Renal cortical epithelial cell (primary cell): ENCODE measurements at places on chromosomes 13 and 19.

GRCh38 chr19:15595069-15595468 is 19.9 kb upstream of the CYP4F8 start:
- DNase-seq, result no peak

- DNase-seq, result no peak
Measured at GRCh38 chr19:33298146-33298911, 4.0 kb downstream of the CEBPA start.

DNA sequence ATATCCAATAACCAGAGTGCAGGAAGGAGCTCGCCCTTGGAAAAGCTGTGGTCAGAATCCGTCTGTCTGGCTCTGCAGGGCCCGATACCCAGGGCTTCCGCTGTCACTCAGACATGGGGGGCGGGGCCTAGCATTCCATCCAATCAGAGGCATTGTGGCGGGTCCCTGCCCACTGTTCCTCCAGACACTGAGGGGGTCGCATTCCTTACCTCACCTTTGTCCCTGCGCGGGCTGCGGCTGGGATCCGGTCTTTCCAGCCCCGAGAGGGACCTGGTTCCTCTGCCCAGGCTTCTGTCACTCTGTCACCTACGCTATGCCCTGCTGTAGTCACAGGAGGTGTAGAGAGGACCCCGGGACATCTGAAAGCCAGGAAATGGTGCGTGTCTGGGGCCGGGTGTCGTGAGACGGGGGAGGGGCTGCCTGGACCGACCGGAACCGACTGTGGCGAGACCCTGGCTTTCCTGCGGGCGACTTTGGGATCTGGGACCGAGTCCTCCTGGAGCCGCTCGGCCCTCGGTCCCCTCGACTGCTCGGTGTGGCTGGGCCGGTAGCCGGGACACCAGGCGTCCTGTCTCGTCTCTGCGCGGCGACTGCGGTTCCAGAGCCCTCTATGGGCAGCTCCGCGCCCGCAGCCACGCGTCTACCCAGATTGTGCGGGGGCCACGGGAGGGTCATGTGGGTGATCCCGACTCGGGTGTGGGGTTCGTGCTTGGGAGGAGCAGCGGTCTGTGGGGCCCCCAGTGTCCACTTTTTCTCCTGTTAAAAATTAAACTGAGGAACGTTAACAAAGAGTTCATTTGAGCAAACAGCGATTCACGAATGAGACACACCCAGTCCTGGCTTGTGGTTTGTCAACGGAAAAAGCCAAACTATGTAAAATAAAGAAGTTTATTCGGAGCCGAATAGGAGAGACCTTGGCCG is at the start of gene ZNF69:
ZNF69 (plus strand) TSS at position 172 of the 921 bp plus-strand sequence; CDS start at position 314, 142 bp downstream.
- DNase-seq, result peak; percentile 68

DNA sequence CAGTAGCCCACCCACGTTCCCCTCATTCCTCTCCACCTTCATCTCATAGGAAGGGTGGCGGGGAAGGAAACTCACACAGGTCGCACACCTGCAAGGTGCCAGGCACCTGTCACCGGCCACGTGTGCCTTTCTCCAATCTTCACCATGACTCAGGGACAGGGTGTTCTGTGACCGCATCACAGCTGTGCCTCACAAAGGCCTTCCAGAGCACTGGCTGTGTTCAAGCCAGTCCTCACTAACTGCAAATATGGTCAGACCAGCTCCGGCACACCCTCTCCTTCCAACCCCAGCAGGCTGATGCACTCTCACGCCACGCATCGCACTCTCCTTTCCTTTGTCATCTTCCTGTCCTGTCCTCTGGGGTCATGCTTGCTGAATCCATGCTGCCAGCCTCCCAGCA is 415.9 kb downstream of the IRS2 start:
- no peak for DNase-seq

- DNase-seq, result no peak
Measured at GRCh38 chr19:15696654-15697194, 23.8 kb downstream of the CYP4F12 start.

DNA sequence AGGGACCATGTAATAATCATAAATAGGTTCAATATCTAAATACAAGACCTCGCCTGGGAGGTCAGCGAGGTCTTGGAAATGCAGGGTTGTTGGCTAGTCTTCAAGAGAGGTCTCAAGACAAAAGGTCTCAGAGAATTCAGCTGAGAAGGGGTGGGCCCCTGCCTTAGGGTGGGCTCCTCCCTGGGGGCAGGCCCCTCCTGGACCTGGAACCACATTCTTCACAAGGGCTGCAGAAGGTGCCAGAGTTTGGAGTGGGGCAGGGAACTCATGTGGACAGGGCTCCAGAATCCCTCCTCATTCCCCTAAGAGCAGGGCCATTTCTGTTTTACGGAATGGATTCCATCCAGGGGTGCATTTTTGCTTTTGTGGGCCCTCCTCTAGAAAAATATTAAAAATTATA is 10.2 kb downstream of the CEACAM18 start:
- DNase-seq, result no peak

DNA sequence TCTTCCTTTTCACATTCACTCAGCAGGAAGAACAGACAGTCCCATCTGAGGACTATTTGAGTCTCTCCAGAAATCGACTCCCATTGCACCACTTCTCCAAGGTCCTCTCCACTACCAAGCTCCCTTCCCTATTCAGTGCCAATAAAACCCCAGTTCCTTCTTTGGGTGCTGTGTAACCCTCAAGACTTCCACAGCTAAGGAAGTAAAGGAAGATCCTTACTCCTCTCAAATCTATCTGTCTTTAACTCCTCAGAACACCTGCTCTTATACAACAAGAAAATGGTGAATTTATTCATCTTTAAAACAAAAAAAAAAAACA is 29.2 kb upstream of the TM9SF2 start:
- DNase-seq, result no peak

DNA sequence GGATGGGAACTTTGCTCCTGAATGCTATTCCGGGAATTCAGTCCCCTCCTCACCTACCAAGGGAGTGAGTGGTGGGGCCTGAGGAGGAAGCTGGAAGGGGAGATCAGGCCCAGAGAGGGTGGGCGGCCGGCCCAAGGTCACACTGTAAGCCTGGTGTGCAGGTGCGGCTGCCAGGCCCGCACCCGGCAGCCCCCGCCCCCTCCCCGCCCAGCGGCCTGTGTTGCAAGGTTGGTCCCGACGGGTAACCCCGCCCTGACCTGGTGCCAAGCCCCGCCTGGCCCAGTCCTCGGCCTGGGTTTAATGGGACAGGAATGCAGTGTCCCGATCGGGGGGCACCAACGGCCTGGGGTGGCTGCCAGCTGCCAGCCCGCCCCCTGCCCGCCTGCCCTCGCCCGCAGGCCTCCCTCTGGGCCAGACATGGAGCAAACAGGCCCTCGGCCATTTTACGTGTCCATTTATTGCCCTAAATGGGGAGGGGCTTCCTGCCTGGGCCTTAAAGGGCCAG is 5.5 kb downstream of the ZBTB7A start:
- peak; percentile 42 for DNase-seq

- DNase-seq, result no peak
Measured at GRCh38 chr19:55488986-55489710, 912 bp downstream of the SSC5D start.

DNA sequence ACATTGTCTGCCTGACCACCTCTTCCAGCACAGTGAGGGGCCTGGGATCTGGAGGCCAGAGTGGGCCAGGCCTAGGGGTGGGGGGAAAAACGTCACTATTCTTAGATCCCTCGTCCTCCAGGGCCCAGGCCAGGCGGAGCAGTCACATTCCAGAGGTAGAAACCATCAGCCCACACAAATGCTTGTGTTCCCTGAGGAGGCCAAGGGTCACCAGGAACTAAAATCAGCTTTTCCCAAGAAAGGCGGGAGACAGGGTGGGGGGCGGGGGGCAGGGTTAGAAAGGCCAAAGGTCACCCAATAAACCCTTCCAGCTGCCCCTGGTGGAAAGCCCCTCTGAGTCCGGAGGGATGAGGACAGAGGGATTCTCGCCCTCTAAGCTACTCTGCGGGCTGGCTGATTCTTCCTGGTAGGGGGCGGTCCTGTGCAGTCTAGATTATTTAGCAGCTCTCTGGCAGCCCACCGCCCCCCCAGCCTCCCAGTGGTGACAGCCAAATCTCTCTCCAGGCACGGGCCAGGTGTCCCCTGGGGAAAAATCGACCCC is 23.5 kb upstream of the CCL25 start:
- peak; percentile 30 for DNase-seq

- DNase-seq, result no peak
Measured at GRCh38 chr19:8396563-8397203, 6.5 kb downstream of the RAB11B start.

DNA sequence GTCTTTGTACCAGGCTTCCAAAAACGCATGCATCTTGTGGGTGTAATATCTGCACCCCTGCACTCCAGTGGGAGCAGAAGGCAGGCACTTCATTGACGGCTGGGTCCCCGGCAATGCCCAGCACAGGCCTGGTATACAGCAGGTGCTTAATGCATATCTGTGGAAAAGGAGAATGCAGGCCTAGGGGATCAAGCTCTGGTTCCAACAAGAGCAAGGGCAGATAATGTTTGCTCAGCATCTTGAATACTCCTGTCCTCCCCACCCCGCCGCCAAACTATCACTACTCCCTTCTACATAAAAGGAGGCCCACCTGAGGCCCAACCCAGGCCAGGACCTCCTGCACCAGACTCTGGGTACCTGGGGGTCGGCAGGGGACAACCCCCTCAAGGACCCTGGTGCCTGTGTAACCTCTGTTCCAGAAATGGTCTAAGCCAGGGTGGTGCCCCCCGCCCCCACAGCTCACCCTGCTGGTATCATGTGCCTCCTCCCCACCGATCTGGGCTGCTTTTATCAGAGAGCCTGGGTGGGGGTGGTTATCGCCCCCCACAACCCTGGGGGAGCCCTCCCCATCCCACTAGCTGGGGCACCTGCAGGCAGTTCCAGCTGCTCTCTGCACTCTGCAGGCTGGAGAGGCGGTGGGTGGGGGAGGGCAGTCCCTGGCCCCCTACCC is 4.8 kb downstream of the KLF16 start:
- no peak for DNase-seq

GRCh38 chr19:4391701-4392483 is 8.5 kb downstream of the SH3GL1 start:
- DNase-seq, result peak; percentile 68

- DNase-seq, result peak; percentile 76
Measured at GRCh38 chr19:46713781-46714443, 3.0 kb downstream of the PRKD2 start.

- no peak for DNase-seq
Measured at GRCh38 chr19:15843203-15843893, 27.9 kb upstream of the OR10H1 start.

- DNase-seq, result no peak
Measured at GRCh38 chr13:53124623-53125022, 96.0 kb downstream of the OLFM4 start.

DNA sequence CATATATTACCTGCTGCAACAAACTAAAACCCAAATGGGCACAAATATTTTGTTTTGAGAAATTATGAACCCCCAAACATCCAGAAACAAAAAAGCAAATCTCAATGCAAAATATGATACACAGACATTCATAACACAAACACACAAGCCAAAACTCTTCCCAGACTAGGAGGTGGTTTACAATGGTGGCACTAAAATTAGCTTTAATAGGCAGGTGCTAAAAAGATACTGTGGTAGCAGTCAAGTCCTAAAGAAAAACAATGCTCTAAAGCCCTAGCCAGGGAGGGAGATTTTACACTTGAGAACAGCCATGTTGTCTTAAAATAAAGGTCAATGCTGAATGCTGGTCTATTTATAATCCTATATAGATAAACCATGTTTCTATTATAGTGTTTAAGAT is 65.0 kb downstream of the DOCK9 start:
- DNase-seq, result no peak

- no peak for DNase-seq
Measured at GRCh38 chr13:67184247-67184646, 45.9 kb downstream of the PCDH9 start.

DNA sequence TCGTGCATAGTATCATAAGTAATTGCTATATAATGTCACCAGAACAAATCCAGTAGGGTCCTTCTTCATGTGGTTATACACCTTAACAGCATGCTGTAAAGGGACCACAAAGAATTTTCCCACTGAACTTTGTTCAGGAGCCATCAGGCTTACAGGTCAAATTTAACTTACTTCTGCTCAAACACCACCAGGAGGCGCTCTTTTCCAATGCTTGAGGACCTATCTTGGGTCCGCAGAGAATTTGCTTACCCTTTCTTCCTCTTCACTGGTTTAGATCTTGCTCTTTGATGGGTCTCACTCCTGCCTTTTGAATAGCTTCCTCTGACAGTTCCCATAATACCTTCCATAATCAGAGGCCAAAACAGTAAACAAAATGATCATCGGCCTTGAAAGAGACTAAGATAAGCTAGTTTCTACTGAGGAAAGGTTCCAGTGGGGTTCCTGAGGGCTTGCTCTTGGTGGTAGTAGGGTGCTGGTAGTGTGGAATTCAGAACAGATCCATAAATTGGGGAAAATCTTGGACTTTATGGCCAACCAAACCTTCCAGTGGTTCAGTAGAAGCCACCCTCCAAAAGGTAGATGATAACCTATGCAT is 37.4 kb downstream of the SCGB2B2 start:
- peak; percentile 35 for DNase-seq

DNA sequence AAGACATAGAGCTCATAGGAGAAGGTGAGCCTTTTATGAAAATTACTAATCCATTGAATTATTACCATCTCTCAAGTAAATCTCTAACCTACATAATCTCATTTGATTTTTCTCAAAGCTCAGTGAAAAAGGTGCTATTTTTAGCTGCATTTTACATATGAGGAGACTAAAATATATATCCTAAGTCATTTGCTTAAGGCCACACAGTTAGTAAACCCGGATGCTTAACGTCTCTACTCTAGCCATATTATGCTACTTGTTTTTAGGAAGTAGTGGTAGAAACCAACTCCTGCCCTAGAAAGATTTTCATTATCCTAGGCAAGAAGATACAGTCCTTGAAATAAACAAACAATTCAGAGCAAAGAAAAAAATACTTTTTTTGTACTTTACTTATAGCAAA is 108.9 kb downstream of the RBM26 start:
- no peak for DNase-seq

DNA sequence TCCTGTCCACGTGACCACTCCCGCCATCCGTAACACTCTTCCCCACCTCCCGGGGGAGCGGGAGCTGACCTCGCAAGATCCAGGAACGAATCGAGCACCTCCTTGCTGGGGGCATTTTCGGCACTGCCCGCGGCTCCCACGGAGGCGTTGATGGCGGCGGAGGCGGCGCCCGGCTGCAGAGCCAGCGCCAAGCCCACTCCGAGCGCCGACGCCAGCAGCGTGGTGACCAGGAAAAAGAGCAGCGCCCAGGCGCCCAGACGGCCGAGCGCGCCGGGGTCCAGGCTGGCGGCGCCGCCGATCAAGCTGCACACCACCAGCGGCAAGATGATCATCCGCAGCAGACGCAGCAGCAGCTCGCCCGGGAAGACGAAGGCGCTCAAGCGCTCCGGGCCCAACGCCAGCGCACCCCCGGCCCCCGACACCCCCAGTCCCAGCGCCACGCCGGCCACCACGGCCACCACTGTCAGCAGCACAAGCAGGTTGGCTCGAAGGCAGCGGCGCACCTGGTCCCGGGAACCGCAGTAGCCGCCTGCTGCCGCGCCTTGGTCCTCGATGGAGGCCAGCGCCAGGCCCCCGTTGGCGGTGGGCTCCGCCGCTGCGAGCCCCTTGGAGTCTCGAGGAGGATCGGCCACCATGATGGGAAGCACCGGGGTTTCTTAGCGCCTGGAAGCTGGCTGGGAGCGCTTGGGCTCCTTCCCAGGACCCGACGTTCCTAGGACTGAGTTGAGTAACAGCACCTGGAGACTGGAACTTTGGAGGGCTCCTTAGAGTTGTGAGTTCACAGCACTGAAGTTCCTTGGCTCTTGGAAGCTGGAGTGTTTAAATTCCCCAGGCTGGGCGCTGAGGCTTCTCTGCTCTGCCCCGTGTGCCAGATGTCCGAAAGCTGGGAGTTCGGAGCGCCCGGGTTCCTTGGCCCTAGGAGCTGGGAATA is 798 bp downstream of the SLC1A5 start:
- peak; percentile 46 for DNase-seq

- DNase-seq, result peak; percentile 67
Measured at GRCh38 chr13:40682449-40683240, 16.2 kb upstream of the FOXO1 start.
